ENCODE measurements at places on chromosomes 3 and 15.

DNA sequence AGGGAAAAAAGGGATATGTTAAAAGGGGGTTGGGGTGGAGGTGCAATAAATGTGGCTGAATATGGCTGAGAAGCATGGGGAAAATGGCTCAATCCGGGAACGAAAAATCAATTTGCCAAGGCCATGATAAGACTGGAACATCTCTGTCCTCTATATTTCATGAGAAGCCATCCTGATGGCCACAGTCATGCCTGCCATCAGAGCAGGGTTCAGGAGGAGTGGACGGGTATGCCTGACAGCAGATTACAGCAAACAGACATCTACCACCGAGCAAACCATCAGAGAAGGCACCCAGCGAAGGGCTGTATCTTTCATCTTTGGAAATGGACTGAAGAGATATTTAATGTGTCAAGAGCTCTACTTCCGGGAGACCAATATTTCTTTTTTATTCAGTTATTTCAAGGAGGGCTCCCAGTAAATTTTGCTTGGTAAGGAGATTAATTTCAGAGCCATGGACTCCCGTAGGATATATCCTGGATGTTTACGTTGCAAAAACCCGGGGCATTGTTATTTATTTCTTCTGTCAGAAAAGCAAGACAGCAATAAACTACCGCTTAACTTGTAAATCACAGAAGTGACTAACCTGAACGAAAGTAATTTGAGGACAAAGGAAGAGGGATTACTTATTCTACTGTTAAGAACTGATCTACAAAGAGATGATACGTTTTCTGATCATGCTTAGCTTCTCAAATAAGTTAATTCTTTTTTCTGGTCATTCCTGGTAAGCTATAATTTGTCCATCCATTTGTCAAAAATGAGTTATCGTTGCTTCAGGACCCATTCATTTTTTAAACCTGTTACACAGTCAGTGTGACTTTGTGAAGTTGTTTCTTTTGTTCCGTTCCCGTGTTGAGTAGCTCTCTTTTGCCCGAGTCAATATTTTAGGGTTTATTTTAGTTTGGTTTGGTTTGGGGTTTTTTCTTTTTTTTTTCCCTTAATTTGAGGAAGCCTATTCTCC is 80.6 kb upstream of the CHD2 start:
- DNase-seq: no peak

GRCh38 chr3:127647166-127647844 is 18.3 kb downstream of the PODXL2 start:
- DNase-seq: no peak

DNA sequence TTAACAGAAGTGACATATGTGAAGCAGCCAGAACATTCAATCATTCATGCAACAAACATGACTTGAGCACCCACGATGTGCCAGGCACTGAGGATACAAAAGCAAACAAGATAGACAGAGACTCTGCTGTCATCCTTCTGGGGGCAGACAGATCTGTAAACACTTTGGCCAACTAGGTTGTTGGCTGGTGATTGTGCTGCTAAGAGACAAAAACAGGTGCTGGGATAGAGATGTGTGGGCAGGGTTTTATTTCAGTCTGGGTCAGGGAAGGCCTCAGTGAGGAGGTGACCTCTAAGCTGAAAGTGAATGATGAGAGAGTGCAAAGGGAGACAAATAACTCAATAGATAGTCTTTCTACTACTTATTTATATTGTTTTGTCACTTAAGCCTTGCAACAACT is 147.0 kb upstream of the VEPH1 start:
- no peak for DNase-seq

- no peak for DNase-seq
Measured at GRCh38 chr3:73855813-73856212, 231.1 kb upstream of the PDZRN3 start.

- DNase-seq: no peak
Measured at GRCh38 chr3:18666655-18667054, 241.5 kb upstream of the SATB1 start.

GRCh38 chr3:20190991-20191390 is 5.0 kb upstream of the SGO1 start:
- no peak for DNase-seq

DNA sequence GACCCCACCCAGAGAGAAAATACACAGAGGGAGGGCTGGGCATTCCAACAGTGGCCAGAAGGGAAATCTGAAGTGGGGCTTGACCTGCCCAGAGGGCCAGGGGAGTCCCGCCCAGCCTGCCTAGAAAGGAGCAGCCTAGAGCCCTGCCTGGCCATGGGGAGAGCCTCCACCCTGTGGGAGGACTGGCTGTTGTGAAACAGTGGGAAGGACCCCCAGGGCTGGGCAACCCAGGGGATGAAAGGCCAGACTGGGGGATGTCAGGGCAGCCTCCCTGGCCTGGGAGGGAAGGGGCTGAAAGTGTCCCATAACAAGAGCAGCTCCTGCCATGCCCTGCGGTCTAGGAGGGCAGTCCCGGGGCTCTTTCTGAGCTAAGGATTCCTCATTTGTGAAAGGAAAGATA is 69.0 kb downstream of the SLC12A8 start:
- no peak for DNase-seq

- DNase-seq: no peak
Measured at GRCh38 chr3:185280572-185281365, 26.9 kb upstream of the EHHADH start.

- no peak for DNase-seq
Measured at GRCh38 chr3:94061297-94061696, 1.4 kb downstream of the DHFR2 start.

GRCh38 chr3:157595259-157595658 is 92.0 kb upstream of the VEPH1 start:
- DNase-seq: no peak

DNA sequence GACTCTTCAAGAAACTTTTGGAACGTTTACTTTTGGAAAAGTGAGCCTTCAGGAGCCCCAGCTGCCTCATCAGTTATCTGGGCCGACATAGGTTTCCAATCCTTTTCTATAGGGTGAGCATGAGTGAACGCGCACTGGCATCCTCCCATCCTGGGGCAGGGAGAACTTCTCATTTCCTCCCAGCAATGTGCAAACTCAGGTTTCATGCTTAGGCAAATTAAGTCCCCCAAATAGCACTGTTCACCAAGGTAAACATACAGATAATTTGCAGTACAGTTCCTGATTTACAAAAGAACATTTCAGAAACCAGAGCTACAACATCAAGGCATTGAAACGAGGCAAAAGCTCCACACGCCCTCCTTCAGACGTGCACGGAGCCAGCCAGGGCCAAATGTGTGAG is 333.5 kb upstream of the NR2E3 start:
- DNase-seq: no peak

GRCh38 chr15:73293773-73294172 is 75.0 kb downstream of the HCN4 start:
- no peak for DNase-seq

- no peak for DNase-seq
Measured at GRCh38 chr3:190646996-190647395, 133.1 kb downstream of the IL1RAP start.

DNA sequence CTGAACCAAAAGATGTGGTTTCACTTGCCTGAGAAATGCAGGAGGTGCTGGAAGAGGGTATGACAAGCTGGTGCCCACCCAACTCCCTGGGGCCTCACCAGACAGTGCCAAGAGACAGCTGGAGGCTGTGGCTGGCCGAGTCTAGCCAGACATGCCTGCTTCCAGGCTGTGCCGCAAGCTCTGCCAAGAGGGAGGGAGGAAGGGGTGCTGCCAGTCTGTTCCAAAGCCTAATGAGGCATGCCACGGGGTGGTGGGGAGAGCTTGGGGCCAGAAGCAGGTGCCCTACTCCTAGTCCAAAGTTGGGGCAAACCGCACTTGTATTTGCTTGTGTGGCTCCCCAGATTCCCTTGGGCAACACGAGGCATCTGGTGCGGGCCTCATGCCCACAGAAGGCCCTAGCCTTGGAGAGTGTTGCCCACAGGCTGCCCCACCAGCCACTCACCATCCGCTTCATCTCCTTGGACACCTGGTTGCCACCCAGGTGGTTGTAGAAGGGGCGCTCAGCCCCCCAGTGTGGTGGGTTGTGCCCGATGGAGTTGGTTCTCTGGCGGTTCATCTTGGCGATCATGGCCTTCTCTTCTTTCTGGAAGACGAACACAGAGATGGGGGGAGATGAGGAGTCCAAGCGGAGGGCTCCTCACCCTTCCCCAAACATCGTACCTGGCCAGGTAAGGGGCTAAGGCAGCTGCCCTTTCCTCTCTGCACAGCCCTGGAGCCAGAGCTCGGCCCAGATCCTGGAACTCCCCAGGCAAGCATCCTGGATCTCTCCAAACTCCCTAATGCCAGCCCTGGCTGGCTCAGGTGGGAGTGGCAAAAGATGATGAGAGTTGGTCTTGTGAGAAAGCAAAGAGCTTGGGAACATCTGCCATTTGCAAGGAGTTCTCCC is 123.4 kb downstream of the SEC22A start:
- DNase-seq: no peak

DNA sequence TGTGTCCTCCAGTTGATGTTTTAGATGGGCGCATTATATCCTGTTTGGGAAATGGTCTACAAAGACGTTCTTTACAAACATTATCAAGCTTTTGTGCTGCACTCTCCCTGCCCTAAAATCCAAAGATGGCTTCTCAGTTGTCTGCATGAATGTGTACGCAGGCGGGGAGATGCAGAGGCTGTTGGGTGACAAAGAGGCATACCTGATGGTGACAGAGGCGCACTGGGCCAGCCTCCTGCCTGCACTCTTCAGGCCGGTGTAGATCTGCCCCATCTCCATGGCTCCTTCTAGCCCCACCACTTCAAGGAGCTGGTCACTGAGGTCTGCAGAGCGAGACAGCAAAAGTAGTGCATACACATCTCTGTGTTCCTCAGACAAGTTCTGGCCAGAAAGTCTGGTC is 55.8 kb upstream of the ETV5 start:
- DNase-seq: no peak

DNA sequence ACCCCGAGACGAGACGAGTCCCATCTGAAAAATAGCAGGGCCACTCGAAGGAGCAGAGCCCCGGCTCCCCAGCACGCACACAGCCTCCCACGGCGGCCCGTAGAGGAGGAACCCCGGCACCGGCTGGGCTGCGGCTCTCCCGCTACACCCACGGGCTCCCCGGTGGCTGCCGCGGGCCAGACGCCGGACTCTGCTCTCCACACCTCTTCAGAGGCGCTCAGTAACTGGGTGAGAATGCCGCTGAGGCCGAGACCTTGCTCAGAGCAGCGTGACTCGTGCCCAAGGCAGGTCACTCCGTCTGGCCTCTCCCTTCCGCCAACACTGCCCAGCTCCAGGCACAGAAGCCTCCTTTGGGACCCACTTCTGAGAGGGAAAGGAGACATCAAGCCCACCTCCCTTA is 34.4 kb downstream of the TNK2 start:
- no peak for DNase-seq

DNA sequence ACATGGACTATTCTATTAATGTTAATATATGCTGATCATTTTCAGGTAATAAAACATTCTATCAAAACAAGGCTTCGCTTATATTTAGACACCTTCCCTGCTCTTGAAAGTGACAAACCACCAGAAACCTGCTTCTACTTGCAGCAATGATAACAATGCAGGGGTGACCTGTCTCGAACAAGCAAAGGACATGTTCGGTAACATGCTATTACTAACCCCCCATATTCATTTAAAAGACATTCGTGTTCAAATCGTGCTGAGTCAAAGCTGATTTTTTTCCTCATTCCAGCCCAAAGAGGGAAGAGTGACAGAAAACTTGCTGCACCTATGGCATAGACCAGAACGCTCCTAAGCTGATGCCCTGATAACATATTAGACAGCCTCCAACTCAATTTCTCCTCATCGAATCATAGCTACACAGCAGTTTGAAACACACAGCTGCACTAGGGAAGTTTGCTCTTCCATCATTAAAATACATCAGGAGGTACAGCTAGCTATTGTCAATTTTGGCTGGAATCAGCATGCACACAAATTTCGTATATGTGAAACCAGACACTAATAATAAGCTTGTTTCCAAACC is 341.5 kb downstream of the FOXP1 start:
- DNase-seq: no peak

DNA sequence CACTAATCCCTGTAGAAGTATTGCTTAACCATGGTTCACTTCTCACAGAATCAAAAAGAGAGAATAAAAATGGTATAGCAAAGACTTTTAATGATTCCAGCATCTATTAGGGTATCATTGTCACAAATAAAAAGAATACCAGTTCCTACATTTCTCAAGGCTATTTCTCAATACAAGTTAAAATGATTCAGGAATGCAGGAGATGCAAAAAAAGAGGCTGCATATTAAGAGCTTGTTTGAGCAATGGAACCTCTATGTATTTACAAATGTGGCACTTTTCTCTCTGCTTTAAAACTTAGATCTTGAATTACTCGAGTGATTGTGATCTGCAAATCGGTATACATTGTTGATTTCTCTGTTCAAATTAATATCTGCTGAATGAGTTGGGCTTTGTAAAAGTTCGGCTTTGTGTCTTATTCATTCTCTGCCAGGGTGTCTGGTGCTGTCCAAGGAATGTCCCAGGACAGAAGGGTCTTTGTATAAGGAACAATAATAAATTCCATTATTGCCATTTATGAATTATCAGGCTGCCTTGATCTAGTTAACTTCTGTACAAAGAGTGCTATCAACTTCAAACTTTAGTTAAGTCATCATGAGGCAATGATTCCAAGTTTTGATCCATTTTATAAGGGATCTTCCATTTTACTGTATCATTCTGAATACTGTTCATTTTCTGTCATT is 364.2 kb downstream of the RBMS3 start:
- DNase-seq: no peak

GRCh38 chr3:45981346-45982074 is 14.1 kb downstream of the FYCO1 start:
- no peak for DNase-seq

GRCh38 chr15:89352476-89352875 is 17.9 kb upstream of the POLG start:
- DNase-seq: no peak

DNA sequence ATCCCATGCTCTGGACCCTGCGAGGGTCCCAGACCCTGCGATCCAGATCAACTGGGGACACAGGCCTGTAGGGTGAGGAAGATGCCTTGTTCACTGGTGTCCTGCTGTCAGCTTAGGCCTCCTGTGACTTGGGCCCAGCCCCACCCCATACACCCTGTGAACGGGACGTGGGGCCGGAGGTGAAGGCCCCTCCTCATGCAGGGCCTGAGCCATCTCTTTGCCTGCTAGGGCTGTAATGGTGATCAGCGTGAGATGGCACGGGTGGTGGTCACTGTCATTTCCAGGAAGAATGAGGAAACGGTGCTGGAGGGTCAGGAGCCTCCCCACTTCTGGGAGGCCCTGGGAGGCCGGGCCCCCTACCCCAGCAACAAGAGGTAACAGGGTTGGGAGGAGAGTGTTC is 12.4 kb downstream of the VILL start:
- no peak for DNase-seq

GRCh38 chr15:100765467-100766241 is 114.0 kb upstream of the ALDH1A3 start:
- DNase-seq: no peak

GRCh38 chr15:26295336-26296085 is 432.4 kb upstream of the ATP10A start:
- no peak for DNase-seq

All from activated CD8-positive, alpha-beta memory T cell treated with anti-CD3 and anti-CD28 coated beads for 1 hour (primary cell).